ENCODE measurements at places on chromosomes 16 and 17. TPM values are rescaled to one million over a fixed set of nuclear protein-coding genes. Genes with fewer than 3 reads are reported as not detected.

The FOXL1 gene
- 0.07 TPM for total RNA-seq

- DNase-seq, result peak; percentile 31
Measured at GRCh38 chr16:57091200-57091974, 996 bp upstream of the CPNE2 start.

The ACBD4 gene
- 17.3 TPM for total RNA-seq

- DNase-seq, result no peak
Measured at GRCh38 chr16:73365016-73365551, 317.2 kb upstream of the ZFHX3 start.

DNA sequence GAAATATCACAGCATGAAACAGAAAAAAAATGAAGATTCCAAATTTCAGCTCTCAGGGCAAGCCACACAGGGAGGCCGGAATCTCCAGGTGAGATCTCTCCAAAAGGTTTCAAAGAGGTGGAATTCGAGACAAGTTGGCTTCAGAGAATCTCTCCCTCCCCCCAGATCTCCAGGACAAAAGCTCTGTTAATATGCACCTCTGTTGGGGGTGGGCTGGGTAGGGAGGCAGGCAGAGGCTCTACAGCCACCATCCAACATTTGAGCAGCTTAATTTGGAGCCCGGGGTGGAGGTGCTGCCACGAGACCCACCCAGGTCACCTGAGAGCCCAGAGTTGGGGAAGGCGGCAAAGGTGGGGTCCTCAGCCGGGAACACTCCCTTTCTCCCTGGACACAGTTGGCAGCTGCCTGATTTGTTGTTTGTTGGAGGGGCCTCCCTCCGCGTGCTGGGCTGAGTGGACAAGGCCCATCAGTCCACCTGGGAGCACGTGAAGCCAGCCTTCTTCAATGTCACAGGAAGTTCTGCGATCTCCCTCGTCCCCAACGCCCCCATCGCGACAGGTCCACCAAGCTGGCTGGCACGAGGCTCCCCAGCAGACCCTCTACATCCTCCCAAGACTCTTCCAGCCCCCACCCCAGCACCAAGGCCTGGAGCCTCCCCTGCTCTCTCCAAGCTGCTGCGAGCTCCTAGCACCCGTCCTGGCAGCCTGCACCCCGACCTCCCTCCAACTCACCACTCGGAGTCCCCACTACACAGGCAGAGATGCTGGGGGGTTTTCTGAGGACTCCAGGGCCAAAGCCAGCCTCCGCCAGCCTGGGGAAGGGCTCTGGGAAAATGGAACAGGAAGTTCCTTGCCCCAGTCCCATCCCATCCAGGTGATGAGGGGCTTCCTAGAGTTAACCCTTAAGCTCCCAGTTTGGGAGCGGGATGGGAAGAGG lies at the start of gene ZSCAN10:
Gene ZSCAN10 (minus strand): TSS at position 836 of the 936 bp plus-strand sequence. CDS start 6,357 bp downstream, outside the sequence.
- DNase-seq, result peak; percentile 35

DNA sequence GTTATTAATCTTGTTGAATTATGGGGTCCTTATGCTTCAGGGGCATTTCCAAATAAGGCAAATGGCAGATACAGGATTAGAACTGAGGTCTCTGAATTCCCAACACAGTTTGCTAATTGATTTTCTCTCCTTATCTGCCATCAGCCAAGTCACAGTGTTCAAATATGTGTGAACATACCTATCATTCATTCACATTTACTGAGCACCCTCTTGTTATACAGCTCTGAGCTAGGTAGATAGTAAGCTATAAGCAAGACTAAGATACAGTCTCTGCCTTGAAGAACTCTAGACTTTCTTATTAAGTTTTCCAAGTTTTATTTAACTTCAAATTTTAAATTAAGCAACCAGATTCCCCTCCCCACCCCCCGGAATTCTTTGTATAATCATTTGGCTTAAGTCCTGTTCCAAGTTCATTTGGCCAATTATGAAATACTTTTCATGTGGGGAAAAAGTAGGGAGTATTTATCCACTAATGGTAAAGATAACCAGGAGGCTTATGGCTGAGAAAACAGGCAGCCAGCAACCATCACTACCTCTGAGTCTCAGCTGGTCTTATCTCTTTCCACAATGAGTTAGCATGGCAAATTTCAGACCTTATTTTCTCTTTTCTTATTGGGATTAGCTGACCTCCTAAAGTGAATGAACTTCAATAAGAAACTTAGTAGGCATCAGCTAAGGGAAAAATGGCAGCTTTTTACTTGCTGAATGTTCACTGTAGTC lies 31.4 kb upstream of the CORO6 start:
- no peak for DNase-seq

The RAMP2 gene
- total RNA-seq, result 5.8 TPM

DNA sequence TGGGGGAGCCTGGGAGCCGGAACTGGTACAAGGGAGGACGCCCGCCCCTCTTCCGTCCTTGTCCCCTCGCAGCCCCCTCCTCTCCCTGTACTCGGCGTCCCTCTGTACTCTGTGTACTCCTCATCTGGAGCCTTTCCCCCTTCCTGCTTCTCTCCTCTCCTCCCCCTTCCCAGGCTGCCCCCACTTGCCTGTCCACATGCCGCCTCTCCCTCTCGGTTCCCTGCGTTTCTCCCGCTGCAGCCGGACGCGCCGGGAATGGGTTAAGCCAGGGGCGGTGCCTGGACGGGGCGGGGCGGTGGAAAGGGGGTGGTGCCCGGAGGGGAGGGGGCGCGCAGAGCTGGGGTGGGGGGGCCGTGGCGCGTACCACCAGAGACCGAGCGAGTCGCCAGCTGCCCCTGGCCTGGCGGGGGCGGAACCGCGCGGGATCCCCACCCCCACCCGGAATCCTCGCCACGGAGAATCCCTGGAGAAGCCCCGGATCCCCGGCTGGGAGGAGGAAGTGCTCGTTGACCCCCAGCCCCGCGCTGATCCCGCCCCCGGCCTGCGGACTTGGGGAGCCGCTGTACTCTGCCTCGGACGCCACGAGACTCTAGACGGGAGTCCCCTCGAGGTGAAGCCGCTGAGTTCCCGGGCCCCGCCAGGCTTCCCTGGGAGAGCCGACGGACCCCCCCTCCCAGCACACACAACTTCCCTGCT lies 22.6 kb downstream of the GJD3 start:
- peak; percentile 84 for DNase-seq

- no peak for DNase-seq
Measured at GRCh38 chr17:31684901-31685300, 174.1 kb downstream of the COPRS start.

- no peak for DNase-seq
Measured at GRCh38 chr16:78150233-78150632, 50.8 kb downstream of the WWOX start.

DNA sequence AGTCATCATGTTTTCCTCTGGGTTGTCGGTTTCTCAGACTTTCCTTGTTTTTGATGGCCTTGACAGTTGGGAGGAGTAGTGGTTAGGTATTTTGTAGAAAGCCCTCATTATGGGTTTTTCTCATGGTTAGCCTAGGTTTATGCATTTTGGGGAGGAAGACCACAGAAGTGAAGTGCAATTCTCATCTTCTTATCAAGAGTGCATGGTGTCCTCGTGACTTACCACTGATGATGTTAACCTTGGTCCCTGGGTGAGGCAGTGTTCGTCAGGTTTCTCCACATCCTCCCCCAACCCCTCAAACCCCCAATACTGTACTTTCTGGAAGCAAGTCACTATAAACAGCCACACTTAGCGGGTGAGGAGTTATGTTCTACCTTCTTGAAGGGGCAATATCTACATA lies 42.3 kb downstream of the BPTF start:
- DNase-seq, result no peak

The HASPIN gene
- total RNA-seq, result 14.8 TPM

The PARN gene
- total RNA-seq, result 35.8 TPM

DNA sequence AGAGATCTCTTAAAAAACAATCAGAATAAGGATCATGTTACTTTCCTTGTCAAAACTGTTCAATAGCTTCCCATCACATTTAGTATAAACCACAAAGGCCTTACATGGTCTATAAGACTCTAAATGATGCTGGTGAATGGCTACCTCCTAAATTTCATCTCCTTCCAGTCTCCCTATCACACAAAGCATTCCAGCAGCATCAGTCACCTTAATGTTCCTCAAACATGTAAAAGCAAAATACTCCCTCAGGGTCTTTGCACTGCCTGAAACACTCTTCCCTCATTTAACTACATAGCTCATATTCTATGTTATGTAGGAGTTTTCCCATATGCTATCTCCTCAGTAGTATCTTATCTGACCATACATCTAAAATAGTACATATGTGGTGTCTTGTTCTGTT lies 53.5 kb upstream of the INTS2 start:
- DNase-seq, result no peak

GRCh38 chr16:25109643-25110042 lies 1.9 kb upstream of the LCMT1 start:
- no peak for DNase-seq

DNA sequence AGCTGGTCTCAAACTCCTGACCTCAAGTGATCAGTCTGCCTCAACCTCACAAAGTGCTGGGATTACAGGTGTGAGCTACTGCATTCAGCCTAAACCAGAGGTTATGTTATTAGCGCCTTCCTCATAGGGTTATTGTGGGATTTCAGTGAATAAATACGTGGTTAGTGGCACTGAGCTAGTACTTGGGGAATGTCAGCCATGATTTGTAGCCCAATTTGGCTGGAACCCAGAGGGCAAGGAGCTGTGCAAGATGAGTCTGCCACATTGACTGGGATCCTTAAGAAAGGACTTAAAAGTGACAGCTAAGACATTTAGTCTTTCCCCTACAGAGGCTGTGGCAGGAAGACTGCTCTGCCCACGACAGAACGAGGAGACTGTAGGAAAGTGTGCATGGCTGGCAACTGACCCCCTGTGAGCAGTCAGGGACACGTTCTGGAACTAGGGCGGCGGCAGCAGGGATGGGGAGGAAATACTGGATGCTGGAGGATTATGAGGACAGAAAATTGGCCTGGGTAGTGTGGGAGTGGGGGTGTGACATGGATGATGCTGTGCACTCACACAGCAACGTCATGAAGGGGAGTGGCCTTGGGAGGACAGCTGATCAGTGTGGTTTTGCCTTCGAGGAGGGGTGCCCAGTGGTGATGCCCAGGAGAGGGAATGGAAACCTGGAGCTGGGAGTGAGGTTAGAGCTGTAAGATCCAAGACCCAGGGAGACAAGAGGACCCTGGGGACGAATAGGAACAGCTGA lies 14.6 kb downstream of the ATP5PD start:
- DNase-seq, result peak; percentile 40

GRCh38 chr17:82098939-82099763 lies 1.1 kb upstream of the FASN start:
- peak; percentile 56 for DNase-seq

The NACA2 gene
- not detected for total RNA-seq

DNA sequence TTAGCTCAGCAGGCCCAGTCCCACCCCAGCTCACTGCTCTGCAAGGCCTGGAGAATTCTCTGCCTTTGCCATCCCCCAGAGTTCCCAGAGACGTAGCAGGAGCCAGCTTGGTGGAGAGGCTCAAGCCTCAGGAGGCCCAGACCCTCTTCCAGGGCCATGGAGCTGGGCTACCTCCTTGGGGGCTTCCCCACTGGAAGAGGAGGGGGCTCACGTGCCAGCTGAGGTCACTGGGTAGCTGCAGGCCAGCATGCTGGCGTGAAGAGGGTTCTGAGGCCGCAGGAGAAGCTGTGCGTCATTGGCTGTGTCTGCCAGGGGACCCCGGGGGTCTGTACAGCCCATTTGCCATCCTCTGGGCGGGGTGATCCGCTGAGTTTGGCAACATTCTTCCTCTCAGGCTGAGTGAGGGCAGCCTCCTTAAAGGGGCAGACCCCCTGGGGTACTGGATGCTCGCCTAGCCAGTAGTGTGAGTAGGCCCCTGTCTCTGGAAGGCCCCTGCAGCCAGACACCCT lies 131.6 kb downstream of the RAB11FIP4 start:
- no peak for DNase-seq

The MPP2 gene
- total RNA-seq, result 7.8 TPM

The ASPHD1 gene
- 4.5 TPM for total RNA-seq

GRCh38 chr16:51592535-51593300 lies 441.6 kb upstream of the SALL1 start:
- DNase-seq, result peak; percentile 13

GRCh38 chr16:89363621-89364393 lies 126.6 kb downstream of the ANKRD11 start:
- peak; percentile 48 for DNase-seq

- peak; percentile 82 for DNase-seq
Measured at GRCh38 chr17:59837308-59838051, 55.3 kb downstream of the TUBD1 start.

The HID1 gene
- total RNA-seq, result 5.0 TPM

The ALDH3A1 gene
- 1.4 TPM for total RNA-seq

DNA sequence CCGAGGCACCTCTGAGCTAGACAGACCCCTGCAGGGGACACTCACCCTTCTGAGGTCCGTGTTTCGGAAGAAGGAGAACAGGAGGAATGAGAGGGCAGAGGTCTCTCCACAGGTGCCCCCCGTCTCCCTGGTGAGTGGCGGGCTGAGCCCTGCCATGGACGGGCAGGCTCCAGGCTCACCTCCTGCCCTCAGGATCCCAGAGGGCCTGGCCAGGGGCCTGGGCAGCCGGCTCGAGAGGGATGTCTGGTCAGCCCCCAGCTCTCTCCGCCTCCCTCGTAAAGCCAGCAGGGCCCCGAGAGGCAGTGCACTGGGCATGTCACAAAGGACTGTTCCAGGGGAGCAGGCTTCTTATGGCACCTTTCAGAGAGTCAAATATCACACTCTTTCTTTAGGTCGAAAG lies 62.8 kb downstream of the DHRS7C start:
- DNase-seq, result no peak

GRCh38 chr17:77959126-77959925 lies 823 bp downstream of the TNRC6C start:
- peak; percentile 63 for DNase-seq

The MT4 gene
- total RNA-seq, result not detected

The ELMO3 gene
- not detected for total RNA-seq

DNA sequence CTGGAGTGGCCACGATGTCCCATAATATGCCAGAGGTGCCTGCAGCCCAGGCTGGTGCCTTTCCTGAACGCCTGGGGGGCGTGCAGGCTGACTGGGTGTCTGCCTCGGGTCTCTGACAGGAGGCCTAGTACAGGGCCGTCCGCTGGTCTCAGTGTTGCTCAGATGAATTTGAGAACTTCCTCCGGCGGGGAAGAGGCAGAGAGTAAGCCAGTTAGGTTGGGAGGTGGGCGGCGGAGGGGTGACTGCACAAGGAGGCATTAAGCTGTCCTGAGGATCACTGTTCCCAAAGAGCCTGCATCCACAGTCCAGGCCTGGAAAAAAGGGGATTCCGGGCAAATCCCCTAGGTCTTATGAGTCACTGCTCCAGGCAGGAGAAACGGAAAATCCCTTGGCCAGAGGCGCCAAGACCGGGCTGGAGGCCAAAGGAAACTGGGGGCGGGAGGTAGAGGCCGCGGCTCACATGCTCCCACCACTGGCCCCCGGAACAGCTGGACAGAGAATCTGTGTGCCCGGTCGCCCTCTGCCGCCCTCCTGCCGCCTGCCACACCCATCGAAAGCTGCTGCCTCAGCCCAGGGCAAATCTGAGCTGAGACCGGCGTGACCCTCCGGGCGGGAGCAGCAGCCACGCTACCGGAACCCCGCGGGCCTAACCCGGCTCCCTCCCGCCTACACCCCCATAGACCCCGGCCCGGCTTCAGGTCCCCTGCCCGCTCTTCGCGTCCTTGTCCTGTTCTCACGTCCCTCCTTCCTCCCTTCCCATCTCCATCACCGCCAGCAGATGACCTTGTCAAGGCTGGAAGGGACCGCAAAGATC lies 1.2 kb downstream of the TRIM47 start:
- peak; percentile 40 for DNase-seq

All from neural progenitor cell (in vitro differentiated cells).